Anterior cingulate cortex (tissue), 58 donors: ENCODE measurements at places on chromosomes 12 and 14.

- DNase-seq: no peak
Observed at GRCh38 chr14:90349739-90350138, 18.0 kb upstream of the NRDE2 start.

DNA sequence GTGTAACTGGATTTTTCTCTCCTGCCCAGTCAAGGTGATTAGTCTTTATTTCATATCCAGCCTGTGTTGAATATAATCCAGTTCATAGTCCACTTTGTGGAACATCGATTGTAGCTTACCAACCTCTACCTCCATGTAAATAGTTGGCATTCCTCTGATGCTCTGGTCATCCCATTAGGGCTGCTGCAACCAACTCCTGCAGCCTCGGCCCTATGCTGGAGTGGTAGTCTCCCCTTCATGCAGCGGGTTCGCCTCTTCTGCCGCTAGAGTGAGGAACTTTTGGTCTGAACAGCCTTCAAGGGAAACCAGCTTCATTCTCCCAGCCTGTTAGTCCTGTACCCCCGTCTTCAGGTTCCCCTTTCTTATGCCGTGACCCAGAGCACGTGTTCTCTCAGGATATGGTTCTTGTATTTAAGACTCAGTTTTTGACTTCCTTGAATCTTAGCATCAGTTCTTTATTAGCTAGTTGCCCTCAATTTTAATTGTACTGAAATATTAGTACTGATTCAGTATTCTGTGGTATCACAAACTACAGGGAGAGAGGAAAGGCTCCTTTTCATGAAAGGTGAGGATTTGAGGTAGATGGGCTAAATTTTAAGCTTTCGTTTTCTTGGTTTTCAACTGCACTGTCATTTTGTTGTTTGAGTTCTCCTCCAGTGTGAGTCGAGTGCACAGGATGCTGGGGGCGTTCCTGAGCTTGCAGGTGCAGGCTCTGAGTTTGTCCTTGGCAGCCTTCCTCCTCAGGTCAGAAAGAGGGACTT is 33.2 kb downstream of the ZNF664 start:
- DNase-seq: no peak

GRCh38 chr12:132014915-132015280 is 65.2 kb downstream of the EP400 start:
- no peak for DNase-seq

DNA sequence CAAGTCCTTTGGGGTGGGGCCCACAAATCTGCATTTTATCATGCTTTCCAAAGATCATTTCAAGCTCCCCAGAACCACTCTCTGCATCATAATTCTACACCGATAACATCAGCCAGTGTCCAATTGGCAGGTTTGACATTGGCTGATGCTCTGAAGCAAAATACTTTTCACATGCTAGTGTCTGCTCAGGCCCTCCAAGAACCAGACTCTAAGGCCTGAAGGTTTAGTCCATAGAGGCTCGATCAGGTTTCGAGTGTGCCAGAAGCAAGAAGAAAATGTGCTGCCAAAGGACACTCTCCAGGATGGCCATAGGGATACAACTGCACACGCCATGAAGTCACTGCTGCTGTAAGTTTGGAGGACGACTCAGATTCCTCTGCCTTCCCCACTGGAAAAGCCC is 280.3 kb downstream of the KSR2 start:
- no peak for DNase-seq

DNA sequence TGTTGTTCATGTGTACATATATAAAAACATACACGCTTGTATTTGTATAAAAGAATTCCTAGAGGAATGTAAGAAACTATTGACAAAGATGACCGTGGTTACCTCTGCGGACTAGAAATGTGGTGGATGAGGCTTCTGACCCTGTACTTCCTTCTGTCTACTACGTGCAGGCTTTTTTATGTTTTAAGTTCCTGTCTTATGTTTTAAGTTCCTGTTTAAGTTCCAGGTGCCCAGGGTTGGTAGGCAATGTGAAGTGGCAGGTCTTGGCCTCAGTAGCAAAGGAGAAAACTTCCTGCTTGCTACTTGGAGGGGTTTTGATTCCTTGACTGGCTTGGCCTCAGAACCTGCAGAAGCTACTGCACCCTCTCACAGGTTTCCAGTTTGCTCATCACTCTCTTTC is 11.6 kb downstream of the POMT2 start:
- DNase-seq: no peak

- DNase-seq: no peak
Observed at GRCh38 chr12:78853231-78853630, 11.3 kb upstream of the SYT1 start.

GRCh38 chr12:3034067-3034750 is 43.0 kb upstream of the TSPAN9 start:
- DNase-seq: no peak

DNA sequence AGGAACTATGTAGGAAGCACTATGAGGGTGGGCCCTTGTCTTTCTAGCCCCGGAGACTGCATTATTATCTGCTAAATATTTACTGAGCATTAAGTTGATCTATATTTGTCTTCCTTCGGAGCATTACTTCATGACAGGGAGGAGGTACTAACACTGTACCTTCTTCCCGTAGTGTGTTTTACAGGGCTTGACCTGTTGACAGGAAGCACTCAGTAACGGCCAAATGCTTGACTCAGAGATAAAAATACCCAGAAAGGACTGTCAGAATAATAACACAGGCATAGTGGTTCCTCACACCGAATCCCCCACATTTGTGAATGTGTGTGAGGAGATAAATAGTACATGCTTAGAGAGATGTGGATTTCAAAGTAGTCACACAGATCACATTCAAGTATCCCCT is 466.6 kb downstream of the EGLN3 start:
- no peak for DNase-seq
